ENCODE measurements at places on chromosomes 5 and 9.

DNA sequence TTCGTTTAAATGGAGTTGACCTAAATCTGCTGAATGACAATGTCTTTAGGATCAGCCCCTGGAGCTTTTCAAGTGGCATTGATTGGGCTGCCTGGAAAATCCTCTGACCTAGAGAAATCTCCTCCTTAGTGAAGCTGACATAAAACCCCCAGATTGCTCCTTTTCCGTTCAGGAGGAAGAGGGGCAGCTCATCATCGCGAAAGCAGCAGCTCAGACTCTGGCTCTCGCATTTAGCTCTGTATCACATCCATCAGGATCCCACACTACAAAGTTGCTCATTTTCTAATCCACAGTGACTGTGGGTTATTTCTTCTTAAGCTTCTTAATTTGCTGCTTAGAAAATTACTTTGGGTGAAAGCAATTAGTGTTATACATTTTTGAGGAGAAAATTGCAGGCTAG, 373.7 kb downstream of the ENC1 start:
- H3K27ac ChIP-seq, result no peak overlapping the region
- peaks cover 2% of the 10 kb centered on the region for H3K4me1 ChIP-seq
- H3K27me3 ChIP-seq, result peaks cover 13% of the 10 kb centered on the region
- DNase-seq, result no peak

DNA sequence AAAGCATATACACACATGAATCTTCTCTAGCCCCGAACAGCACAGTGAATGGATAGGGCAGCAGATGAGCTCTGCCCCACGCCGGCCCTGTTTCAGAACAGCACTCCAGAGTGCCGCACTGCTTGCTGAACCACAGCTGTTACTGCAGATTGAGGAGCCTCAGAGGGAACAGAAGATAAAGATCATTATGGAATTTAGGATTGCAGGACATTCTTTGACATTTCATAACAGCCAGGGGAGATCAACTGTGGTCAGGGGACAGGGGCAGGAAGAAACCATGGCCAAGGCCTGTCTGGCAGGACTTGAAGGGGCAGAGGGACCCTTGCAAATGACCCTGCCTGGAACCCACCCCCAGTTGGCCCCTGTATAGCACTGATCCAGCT, 20.6 kb downstream of the IRF1 start:
- DNase-seq, result no peak
- no peaks in the 10 kb centered on the region for H3K36me3 ChIP-seq
- H3K4me3 ChIP-seq, result peak overlapping the region; percentile 50

DNA sequence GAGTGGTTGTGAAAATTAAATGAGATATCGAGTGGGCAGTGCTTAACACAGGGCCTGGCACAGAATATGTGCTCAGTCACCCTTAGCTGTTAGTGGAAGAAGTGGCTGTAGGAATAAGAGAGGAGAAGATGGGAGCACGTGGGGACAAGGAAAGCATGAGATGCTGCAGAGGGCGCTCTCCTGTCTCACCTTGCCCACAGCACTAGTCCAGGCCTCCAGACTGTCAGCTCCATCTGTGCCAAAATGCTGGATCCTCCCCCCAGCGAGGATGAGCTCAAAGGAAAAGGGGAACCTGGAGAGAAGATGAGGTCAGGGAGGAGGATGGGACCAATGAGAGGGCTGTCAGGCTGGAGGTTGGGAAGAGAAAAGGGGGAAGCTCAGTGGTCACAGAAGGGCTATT, 12.5 kb downstream of the ARAP3 start:
- no peak for DNase-seq
- H3K27me3 ChIP-seq, result peaks cover 6% of the 10 kb centered on the region
- H3K27ac ChIP-seq, result peak overlapping the region; percentile 57
- H3K36me3 ChIP-seq, result no peaks in the 10 kb centered on the region
- H3K4me3 ChIP-seq, result no peak overlapping the region

- no peak overlapping the region for H3K4me3 ChIP-seq
- DNase-seq, result no peak
- no peaks in the 10 kb centered on the region for H3K36me3 ChIP-seq
- H3K27me3 ChIP-seq, result no peaks in the 10 kb centered on the region
- H3K27ac ChIP-seq, result no peak overlapping the region
Observed at GRCh38 chr5:16000056-16000455, 179.5 kb downstream of the MARCHF11 start.
